ENCODE measurements at places on chromosomes 7 and 10.

- DNase-seq = no peak
Observed at GRCh38 chr10:16195178-16195769, 241.5 kb upstream of the PTER start.

GRCh38 chr10:131833013-131833412, 67.8 kb upstream of the PPP2R2D start:
- DNase-seq = no peak

DNA sequence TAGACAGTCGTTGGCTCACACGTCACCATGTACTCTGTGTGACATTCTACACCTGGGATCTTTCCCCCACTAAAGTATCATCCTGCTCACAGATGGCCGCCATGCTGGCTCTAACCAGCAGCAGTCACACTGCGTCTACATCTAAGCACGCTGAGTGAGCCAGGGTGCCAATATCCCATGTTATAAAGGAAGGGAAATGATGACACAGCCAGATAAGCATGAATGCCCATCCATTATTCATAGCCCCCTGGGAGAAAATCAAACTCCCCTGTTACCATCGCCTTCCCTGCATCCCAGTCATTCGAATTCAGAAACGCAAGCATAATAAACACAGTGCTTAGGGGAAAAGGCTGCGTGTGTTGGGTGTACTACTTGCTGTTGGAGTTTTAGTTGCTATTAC, 698.2 kb upstream of the AUTS2 start:
- DNase-seq = no peak

GRCh38 chr10:18684416-18684815, 25.2 kb downstream of the ARL5B start:
- DNase-seq = no peak

GRCh38 chr10:73576178-73576889, 14.8 kb downstream of the USP54 start:
- no peak for DNase-seq

DNA sequence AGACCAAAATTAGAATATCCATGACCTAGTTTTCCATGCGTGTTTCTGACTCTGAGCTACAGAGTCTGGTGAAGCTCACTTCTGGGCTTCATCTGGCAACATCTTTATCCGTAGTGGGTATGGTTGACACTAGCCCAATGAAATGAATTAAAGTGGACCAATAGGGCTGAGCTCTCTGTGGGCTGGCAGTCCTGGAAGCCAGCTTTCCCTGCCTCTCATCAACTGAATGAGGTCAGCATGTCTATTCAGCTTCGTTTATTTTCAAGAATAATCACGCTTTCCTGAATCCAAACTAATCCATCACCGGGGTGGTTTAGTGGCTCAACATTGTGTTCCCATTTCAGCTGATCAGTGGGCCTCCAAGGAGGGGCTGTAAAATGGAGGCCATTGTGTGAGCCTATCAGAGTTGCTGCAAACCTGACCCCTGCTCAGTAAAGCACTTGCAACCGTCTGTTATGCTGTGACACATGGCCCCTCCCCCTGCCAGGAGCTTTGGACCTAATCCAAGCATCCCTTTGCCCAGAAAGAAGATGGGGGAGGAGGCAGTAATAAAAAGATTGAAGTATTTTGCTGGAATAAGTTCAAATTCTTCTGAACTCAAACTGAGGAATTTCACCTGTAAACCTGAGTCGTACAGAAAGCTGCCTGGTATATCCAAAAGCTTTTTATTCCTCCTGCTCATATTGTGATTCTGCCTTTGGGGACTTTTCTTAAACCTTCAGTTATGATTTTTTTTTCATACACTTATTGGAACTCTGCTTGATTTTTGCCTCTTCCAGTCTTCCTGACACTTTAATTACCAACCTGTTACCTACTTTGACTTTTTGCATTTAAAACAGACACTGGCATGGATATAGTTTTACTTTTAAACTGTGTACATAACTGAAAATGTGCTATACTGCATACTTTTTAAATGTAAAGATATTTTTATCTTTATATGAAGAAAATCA, 35.5 kb downstream of the CAV1 start:
- no peak for DNase-seq

DNA sequence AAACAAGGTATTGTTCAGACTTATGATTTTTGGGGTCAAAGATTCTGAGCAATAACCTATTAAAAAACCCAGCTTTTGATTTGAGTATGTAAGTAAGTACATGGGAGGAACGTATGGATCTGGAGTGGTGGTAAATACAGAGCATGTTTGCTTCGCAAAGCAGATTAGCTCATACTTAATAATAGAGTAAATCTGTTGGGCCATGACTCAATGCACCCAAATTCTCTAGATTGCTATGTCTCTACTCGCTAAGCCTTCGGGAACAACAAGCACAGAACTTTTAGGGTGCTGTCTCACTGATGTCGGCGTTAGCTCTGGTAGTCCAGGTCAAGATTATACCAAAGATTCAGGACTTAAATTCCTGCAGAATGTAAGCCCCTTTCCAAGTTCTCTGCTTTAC, 807 bp upstream of the MINPP1 start:
- DNase-seq = no peak

DNA sequence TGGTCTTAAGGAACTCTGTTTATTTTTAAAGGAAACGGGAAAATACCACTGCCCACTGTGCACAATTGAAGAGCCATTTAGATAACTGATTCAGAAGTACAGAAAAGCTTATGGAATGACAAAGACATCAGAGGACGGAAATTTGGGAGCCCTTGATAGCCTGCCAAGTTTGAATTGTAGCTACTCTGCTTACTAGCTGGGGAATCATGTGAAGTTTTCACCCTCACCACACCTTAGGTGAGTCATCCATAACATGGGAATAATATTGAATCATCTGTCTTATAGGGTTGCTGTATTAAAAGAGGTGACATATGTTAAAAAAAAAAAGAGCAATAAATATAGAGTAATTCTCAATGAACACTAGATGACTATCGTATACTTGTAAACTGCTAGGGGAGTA, 1104.2 kb downstream of the GATA3 start:
- DNase-seq = no peak

DNA sequence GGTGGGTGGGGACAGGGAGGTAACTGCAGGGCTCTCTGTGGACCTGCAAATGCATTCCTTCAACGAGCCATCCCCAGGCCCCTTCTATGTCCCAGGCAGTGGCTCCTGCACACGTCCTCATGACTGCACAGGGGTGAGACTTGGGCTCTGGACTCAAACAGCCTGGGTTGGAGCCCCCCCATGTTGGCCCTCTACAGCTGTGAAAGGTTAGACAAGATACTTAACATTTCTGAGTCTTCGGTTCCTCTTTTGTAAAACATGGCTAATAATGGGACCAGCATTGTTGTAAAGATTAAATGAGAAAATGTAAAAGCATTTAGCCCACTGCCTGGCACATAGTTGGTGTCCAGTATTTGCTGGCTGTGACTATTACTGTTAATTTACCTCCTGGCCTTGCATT, 41.8 kb downstream of the CHST3 start:
- no peak for DNase-seq

- DNase-seq = no peak
Observed at GRCh38 chr7:99124751-99125504, 19.0 kb downstream of the SMURF1 start.

DNA sequence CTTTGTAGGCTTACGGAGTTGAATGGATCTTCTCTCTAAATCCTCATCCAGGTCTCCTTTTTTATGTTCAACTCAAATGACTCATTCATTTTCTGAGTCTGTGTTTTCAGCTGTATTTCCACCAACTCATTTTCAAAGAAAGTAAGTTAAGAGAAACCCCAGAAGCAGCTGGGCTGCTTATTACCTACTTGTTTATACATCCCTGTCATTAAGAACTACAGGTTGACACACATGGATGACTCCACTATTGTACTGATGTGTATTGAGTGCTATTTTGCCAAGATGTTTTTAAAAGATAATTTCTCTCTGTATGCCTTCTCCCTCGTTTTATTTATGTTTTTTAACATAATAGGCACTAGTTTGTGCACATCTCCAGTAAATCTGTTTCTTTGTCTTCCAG, 41.9 kb downstream of the DGKI start:
- DNase-seq = no peak

DNA sequence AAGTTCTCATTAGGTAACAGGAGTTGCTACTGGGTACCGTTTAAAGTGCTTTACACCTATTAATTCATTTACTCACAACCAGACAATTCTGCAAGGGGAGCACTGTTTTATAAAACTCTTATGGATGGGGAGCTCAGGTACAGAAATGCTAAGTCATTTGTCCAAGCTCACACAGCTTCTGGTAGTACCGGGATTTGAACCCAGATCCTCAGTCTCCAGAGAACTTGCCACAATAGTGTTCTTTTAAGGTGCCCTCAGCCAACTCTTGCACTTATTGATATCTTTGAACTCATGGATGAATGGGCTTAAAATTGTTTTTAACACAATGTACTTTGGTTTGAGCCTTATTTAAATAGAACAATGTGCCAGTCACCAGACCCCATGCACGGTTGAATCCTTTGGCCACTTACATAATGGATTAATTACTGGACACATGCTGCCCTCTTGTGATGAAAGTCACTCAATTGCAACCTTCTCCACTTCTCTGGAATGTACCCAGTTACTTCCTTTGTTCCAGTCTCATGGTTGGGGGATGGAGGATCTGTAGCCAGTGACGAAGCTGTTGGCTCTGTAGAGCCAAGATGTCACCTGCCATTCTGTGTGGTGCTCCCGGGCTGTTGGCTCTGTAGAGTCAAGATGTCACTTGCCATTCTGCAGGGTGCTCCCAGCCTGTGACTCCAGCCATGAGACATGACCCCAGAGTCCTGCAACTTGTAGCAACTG, 65.6 kb downstream of the NOD1 start:
- no peak for DNase-seq

DNA sequence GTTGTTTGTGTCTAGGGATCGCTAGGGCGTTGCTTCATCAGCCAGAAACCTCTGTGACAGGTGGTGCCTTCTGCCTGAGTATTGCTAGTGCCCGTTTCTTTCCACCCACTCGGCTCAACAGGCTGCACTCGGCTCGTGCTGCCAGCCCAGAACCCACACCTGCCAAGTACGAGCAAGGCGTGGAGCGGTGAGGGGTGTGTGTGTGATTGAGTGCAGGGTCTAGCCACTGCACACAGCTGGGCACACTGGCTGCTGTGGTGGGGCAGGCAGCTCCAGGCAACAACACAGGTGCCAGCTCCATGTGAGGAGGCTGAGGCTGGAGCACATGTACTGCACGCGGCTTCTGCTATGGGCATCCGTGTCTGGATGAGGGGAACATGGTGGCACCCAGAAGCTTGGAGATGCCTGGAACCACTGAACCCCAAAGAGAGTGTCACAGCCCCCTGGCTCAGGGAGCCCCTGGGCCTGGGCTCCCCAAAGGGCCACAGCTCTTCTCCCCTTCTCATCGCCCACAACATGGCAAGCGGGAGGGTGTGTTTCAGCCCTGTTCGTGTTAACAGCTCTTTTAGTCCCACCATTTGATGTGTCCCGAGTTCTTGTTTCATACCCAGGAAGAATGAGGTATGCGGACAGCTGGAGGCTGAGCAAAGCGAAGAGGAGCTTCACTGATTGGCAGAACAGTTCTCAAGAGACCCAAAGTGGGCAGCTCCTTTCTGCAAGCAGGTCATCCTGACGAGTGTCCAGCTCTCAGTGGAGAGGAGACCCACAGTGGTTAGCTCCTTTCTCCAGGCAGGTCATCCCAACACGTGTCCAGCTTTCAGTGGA, 78.1 kb downstream of the HDAC9 start:
- no peak for DNase-seq
